ENCODE measurements at places on chromosomes 3 and 15.

DNA sequence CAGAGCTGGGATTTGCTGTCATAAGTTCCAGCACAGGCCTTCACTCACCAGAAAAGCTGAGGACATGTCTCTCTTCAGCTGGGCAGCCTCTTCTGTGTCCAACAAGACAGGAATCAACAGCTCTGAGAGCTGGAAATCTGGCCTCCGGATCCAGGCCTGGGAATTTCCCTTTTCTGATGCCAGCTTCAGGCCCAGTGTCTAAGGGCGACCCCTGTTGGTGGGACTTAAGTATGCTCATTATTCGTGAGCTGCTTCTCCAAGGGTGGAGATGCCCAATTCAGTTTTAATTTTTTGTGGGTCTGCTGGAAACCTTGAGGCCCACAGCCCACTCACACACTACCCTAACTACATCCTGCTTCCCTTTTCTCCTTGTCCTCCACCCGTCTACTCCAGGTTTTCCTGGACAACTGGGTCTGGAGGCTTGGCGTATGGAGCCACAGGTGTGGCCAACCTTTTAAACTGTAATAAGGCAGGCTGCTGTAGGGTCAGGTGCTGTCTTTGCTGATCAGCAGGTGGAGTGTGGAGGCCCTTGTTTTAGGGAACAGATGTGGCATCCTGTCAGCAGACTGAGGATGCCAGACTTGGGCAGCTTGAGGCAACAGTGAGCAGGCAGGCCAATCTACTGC is 2.6 kb upstream of the CEMIP start:
- DNase-seq, result no peak

GRCh38 chr3:39990532-39990931 is 181.1 kb downstream of the MYRIP start:
- DNase-seq, result no peak

DNA sequence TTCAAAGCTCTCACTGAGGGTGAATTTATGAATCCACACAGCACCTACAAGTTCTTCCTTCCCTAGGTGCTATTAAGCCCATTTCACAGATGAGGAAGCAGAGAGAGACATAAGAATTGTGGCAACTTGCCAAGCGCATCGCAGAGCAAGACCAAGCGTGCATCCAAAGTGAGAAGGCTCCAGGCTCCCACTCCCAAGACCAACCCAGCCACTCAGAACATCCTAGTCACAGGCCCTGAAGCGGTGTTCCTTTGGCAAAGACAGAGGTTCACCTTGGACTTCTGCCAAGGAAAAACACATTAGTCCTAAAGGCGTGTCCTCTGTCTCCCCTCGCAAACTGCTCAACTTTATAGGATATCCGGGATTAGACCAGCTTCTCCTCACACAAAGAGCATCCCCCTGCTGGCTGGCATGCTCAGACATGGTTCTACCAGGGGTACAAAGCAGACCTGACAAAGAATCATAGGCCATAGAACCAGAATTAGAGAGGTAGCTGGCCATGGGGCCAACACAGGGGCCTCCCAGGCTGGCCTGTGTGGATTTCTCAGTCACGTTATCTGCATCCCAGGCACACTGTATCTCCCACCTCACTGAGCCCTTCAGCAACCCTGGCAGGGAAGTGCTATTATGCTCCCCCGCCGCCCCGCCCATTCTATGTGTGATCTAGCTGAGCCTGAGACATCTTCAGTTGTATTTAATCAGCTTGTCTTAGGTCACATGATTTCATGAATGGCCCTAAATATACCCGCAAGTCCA is 160.2 kb downstream of the FOXP1 start:
- DNase-seq, result no peak

DNA sequence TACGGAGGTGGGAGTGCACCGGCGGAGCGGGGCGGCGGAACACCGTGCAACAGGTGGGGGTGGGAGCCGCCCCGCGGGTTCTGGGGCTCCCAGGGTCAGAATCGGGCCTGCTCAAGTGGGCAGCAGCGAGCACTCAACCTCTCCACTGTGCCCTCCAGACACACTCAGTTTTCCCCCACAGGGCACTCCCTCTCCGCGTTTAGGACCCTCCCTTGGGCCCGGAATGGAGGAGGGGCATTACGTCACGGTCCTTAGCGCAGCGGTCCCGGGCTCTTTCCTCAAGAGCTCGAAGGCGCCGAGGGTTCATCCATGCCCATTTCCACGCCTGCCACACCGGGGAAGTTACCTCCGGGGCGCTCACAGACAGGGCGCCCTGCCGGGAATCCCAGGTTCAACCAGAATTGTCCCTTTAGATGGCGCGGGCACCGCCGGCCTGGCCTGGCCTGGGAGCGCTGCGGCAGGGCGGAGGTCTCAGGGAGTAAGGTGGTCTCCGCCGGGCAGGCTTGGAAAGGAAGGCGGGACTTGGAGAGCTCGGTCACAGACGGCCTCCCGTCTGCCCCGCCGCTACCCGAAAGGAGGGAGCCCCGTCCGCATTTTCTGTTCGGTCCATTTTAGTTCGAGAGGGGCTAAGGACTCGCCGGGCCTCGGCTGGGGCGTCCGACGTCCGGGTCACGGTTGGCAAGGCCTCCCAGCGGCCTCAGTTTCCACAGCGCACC is 5.1 kb downstream of the RNU6-1 start:
- DNase-seq, result no peak

- DNase-seq, result no peak
Observed at GRCh38 chr3:75814797-75815196, 29.4 kb upstream of the ZNF717 start.

GRCh38 chr3:152434142-152434541 is 165.4 kb downstream of the MBNL1 start:
- DNase-seq, result no peak

DNA sequence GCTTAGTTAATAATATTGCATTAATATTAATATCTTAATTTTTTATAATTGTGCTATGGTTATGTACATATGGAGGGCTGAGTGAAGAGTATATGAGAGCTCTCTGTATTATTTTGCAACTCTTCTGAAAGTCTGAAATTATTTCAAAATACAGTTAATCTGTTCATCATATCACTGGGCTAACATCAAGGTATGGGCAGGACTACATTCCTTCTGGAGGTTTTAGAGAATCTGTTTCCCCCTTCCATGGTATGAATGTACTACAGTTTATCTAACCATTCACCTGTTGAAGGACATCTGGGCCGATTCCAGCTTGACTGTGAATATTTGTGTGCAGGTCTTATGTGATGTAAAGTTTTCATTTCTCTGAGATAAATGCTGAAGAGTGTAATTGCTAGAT is 5.1 kb downstream of the IL20RB start:
- no peak for DNase-seq

- DNase-seq, result no peak
Observed at GRCh38 chr15:25683911-25684310, 179.2 kb downstream of the ATP10A start.

DNA sequence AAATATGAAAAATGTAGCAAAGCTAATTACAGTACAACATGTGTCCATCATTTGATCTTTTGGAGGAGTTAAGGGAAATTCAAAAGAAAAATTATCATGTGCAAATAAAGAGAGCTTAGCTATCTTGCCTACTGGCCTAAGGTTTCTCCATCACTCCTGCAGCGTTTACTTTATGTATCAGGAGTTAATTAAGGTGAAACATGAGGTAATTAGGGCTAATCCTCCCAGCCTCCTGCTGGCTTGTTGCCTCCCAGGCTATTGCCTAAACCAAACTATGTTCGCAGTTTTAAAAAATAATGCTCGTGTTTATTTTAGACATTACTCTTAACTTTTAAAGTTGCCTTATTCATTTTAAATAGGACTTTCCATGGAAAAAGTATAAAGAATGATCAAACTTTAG is 367.5 kb downstream of the ROBO2 start:
- no peak for DNase-seq

GRCh38 chr15:86756688-86757087 is 677.0 kb downstream of the AGBL1 start:
- no peak for DNase-seq

GRCh38 chr15:72979791-72980190 is 72.5 kb upstream of the NEO1 start:
- no peak for DNase-seq

DNA sequence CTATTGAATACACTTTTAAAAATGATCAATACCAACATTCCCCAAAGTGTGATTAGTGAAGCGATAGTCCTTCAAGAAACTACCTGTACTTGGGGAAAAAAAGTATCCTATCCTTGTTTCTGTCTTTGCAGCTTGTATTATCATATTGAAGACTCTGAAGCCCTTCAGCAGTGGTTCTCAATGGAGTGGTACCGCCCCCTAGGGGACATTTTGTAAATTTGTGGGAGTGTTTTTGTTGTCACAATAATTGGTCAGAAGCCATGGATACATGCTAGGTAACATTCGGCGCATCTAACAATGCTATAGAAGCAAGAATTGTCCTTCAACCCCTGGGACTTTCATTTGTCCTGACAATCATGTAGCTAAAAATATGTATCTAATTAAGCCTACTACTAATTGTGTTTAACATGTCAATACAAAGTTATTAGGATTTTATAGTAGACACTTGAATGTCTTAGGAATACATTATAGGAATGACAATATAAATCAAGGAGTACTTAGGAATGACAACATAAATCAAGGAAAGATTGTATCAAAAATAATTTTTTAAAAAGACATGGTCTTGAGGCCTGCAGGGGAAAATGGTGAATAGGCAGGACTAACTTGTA is 53.7 kb downstream of the NMD3 start:
- no peak for DNase-seq

- no peak for DNase-seq
Observed at GRCh38 chr3:160060409-160061027, 71.9 kb downstream of the IL12A start.

All from thoracic aorta (tissue), 2 donors.